AG08395 (cell line): ENCODE measurements at places on chromosomes 16 and 17.

GRCh38 chr17:10114931-10115535 is 83.4 kb downstream of the GAS7 start:
- DNase-seq = peak; percentile 97

- no peak for DNase-seq
Measured at GRCh38 chr16:79589601-79590102, 10.9 kb downstream of the MAF start.

GRCh38 chr16:48511071-48511540 is 98.9 kb downstream of the N4BP1 start:
- peak; percentile 68 for DNase-seq

GRCh38 chr16:23333034-23333579 is 31.0 kb downstream of the SCNN1B start:
- no peak for DNase-seq

DNA sequence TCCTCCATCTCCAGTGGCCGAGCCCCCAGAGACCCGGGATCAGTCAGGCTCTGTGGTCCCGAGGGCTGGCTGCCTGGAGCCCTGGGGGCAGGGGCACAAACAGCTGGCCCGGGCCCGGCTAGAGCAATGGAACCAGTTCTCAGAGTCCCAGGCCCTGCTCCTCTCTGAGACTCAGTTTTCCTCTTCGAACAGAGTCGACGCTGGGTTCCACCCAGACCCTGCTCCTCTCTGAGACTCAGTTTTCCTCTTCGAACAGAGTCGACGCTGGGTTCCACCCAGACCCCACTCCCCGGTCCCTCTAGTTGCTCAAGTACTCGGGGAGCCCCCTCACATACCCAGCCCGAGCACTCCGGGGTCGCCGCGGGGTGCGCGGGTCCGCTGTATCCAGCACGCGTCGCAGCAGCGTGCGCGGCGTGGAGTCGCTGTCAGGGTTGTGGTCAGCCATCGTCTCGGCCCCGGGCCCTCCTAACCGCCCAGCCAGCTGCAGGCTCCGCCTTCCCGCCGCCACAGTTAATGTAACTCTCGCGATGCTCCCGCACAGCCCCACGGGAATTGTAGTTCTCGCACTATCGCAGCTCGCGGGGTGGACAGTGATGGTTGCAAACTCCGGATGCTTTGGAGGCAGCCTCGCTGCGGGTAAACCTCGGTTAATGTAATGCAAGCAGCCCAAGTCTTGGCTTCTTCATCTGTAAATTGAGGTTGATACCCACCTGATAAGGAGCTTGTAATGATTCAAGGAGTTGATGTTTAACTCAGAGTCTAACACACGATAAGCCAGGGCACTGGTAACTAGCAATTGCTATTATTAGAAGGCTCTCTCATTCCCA is 8.5 kb upstream of the THAP11 start:
- DNase-seq = peak; percentile 96

DNA sequence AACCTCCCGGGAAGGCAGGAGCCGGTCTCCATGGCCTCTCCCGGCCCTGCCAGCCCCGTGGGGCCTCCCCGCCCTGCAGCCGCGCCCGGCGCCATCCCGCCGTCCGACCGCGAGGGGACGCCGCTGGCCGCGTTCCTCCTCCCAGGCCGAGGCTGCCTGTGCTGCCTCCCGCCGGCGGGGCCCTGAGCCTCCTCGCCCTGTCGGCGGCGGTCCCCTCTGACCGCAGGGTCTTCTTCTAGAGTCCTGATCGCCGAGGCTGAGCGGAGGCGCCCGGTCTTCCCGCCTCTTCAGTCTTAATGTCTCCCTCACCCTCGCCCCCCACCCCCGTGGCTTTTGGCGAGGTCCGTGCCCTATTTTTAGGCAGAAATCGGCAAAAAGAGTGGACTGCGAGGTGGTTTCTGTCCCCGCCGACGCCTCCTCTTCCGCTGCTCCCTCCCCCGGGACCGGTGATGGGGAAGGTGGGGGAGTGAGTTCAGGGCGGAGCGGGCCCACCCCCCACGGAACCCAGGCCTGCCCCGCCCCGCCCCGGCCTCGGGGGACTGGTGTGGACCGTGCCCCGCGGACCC is 794 bp upstream of the CPNE7 start:
- DNase-seq = peak; percentile 93

GRCh38 chr16:19304750-19305149 is 19.2 kb downstream of the CLEC19A start:
- DNase-seq = no peak

DNA sequence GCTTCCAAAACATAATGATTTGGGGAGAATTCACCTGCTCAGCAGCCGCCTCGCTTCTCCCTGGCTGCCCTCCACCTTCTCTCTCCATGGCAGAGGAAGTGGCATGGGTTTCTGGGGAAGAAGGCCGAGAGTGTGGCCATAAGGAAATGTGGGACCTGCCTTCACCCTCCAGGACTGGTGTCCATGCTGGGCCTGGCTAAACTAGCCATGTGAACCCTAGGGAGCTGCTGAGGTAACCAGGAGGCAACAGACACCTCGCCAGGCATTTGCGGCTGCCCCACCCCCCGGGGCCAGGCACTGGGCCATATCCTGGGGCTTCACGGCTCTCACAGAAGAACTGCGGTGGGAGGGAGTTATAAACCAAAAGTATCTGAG is 9.9 kb upstream of the CMTM4 start:
- DNase-seq = no peak

- DNase-seq = no peak
Measured at GRCh38 chr16:83722456-83723183, 85.2 kb upstream of the HSBP1 start.

- no peak for DNase-seq
Measured at GRCh38 chr16:27543801-27544200, 5.9 kb downstream of the GTF3C1 start.

GRCh38 chr16:3075523-3075915 is 10.1 kb downstream of the IL32 start:
- no peak for DNase-seq

DNA sequence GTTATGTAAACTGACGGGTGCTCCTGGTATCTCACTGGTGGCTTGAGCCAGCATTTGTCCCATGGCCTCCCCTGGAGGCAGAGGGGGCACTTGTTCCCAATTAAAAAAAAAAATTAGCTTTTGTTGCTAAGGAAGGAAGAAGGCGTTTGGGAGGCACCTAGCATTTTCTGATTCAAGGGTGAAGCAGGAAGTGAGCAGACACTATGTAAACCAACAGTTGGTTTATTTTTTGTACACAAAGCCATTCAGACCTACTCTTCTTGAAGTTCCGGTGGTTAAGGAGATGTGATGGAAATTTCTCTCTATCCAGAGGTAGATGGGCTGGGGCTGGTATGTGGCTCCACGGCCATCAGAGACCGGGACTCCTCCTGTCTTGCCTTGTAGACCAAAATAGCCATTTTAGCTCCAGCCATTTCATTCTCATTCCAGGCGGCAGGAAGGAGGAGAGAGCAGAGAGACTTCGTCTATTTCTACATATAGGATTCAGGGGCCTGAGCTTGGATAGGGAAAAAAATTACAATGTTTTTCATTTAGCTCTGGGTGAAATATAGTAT is 103.0 kb downstream of the SNX29 start:
- DNase-seq = no peak

DNA sequence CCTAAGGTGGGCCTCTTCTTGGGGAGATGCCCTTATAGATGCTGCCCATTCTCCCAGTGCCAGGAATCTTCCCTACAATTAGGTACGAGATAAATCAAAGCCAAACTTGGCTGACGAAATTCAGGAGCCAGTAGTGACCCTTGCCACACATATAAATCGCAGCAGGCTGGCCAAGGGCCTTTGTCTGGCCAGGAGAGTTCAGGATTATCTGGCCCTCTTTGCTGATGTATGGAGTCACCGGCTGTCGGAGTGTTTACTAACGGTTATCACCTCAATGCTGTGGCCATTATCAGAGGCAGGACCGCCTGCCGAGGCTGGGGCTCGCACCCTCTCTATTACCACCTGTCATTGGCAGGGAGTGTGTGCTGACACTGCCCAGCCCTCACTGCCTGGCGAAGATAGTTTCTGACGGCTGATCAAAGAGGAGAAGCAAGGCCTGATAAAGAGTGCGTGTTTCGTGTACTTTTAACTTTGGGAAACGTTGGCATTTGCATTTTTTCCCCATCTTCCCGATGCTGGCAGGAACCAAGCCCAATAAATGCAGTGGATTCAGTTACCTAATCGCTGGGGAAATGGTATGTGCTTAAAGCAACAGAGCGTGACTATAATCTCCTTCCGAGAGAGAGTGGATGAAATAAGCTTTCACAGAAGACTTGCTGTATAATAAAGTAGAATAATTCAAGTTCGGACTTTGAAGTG is 32.8 kb upstream of the TBX2 start:
- no peak for DNase-seq

- DNase-seq = no peak
Measured at GRCh38 chr16:11447836-11448235, 102.6 kb downstream of the RMI2 start.

- no peak for DNase-seq
Measured at GRCh38 chr16:61798741-61799140, 237.5 kb downstream of the CDH8 start.
